ENCODE measurements at places on chromosomes 13 and 19.
A peak's percentile ranks its signal among the peaks of the same experiment; 100 is the strongest.

GRCh38 chr19:50858886-50859285 lies 4.2 kb downstream of the KLK3 start:
- DNase-seq = no peak

DNA sequence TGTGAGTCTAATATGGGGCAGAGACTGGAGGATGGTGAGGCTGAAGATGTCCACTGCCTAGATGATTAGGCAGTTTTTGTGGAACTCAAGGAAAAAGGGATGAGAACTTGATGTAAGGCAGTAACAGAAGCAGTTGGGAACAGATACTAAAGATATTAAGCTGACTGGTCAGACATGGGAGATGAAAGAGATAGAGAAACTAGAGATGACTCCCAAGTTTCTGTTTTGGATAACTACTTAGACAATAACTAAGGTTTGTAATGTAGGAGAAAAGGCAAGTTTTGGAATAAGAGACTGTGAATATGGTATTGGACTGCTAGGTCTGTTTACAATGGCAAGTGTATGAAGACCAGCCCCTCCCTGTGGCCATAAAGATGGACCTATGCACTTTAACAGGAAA lies 43.5 kb upstream of the CLDN10 start:
- no peak for DNase-seq

DNA sequence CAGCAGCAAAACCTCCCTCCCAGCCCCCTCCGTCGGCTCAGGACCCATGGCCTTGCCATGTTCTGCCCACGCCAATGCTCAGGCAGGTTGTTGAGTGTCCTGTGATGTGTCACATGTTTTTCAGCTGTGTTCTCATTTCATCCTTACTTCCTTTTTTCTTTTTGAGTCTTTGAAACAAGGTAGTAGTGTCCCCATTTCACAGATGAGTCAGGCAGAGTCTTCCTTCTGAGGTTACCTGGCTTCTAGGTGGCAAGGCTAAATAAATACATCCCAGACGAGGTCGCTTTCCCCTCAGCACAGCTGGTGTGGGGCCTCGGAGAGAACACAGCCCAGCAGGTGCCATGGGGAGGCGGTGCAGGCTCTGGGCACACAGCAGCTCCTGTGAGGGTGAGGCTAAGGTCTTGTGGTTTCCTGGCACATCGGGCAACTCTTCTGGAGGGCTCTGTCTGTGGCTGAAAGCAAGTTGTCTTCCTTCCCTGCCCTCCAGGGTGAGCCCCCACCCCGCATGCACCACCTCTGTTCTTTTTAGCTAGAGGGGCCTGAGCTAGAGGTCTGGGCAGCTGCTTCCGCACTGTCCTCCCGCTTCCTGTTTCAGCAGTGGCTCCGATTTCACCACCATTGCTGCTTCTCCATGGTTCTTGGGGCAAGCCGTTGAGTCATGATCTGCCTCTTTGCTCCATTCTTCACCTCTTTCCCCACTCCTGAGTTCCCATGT lies 15.1 kb downstream of the PRAM1 start:
- DNase-seq = peak; percentile 78

DNA sequence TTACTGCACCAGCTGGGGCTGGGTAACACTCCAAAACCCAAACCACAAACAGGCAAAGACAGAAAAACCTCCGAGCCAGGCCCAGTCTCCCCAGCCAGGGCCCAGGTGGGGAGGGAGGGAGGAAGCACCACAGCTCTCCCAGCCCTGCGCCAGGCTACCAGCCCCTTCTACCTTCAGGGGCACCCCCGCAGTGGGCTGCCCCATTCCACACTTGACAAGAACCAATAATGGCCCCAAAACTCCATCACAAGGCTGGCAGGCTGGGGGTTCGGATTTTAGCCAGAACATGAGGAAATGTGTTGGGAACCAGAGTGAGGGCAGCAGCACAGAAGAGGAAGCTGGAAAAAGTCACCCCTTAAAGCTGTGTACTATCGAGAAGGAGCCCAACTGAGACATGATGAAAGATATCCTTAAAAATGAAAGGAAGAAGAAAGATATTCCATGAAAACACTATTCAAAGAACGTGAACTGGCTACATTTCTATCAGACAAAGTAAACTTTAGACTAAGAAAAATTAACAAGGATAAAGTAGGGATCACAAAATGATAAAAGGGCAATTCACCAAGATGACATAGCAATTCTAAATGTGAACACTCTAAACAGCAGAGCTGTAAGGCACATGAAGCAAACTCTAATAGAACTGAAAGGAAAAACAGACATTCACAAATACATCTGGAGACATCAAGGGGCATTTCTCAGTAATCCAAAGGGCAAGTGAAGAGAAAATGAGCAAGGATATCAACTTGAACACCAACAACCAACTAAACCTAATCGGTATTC lies 12.9 kb downstream of the TUBGCP3 start:
- DNase-seq = no peak

- DNase-seq = no peak
These were observed 327.9 kb downstream of the GPC6 start for GRCh38 chr13:93554514-93554913.

DNA sequence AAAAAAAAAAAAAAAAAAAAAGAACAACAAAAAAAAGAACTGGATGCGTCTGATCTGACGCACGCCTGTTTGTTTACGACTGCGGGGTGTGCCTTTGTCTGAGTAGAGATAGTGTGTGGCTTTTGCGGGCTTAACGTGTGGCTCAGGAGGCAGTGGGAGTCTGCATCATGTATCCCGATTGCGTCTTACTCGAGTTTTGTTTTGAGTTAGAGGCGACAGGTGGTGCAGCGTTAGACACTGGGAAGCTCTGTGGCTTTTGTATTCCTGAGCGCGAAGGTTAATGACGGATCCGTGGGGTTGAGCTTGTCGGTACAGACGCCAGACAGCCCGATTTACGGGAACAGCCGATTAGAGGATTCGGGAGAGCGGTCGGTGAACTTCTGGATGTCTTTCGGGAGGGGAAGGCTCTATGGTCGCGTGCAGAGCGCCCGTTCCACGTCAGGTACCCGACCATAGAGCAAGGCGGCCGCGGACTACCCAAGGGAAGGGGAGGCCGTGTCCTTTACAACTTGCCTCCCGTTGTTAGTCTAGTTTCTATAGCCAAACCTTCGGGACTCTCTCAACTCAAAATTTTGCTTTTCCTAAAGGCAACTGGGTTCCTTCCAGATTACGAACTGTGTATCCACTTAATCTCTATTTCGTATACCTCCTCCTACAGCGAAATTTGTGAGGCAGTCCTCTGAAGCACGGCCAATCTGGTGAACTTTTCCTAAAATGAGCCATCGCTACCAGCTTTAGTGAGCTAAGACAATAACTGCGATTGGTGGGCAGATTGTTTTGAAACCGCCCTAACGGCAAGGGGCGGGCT lies 926 bp upstream of the HNRNPUL1 start:
- DNase-seq = peak; percentile 76
